Hypothalamus (tissue), 51 donors: ENCODE measurements at places on chromosomes 1 and 21.

DNA sequence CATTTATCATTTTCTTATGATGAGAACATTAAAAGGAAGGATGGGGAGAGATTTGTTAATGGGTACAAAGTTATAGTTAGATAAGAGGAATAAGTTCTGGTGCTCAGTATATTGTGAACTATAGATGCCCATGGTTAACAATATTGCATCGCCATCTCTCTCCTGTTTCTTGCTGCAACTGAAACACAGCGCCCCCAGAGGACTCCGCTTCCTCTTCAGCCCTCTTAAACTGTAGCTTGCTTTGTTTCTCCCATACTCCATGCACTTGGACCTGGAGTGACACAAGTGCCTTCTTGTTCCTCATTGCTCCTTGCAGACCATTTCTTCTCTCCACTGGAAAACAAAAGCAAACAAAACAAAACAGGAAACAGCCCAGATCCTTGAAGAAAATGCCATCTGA, 70.1 kb upstream of the NTPCR start:
- peak; percentile 7 for DNase-seq

DNA sequence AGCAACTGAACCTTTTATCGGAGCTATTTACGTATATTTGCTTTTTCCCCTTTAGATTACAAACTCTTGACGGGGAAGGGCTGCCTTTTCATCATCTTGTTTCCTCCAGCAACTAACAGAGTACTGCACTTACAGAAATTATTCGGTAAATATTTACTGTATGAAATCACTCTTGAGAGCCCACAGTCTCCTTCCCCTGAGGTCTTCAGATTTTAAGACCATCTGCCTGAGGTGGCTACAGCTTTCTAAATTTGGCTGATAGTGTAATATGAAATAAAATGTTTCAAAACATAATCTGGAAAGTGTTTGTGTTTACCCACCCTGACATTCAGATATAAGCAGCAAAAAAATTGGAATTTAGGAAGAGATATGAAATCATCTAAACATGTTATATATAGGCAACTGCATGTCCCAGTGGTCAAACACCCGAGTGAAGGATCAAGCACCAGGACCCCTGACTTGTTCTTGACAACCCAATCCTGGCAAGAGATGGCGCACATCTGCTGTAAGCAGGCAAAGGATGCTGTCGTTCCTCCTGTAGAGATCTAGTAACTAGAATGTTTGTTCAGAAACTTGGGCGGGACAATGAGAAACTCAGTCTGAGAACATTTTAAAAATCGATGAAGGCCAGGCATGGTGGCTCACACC, 60.9 kb downstream of the SIPA1L2 start:
- DNase-seq = no peak

DNA sequence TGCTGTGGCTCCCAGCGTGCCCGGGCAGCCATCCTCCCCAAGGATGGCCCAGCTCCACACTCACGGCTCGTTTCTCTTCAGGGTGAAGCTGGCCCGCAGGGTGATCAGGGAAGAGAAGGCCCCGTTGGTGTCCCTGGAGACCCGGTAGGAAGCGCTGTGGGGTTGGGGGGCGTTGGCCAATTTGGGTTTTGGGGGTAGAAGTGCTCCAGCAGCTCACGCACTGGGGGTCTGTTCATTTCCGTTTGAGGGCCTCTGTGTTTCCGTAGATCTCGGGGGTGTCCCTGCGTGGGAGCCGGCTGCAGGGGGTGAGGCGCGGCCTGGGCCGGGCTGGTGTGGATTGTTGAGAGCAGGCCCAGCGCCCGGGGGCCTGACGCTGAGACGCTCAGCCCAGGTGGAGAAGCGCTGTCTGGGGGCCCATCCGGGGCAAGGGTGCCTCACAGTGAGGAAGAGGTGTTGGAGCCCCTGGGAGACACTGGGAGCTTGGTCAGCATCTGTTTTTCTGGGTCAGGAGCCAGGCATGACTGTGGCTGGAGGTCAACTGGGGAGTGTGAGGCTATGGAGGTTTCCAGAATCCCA, 12.6 kb downstream of the COL6A1 start:
- no peak for DNase-seq

- no peak for DNase-seq
Observed at GRCh38 chr1:183331091-183331742, 87.0 kb downstream of the NMNAT2 start.

DNA sequence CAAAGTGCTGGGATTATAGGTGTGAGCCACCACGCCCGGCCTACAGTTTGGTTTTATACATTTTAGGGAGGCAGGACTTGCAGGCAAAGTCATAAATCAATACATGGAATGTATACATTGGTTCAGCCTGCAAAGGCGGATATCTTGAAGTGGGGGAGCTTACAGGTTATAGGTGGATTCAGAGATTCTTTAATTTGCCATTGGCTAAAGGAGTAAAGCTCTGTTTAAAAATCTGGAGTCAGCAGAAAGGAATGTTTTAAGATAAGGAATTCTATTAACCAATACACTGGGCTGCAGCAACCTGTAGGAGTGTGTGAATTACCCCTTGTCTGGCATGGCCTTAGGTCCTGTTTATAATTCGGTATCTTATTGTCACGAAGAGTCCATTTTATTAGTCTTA, 57.6 kb downstream of the OPTC start:
- no peak for DNase-seq

DNA sequence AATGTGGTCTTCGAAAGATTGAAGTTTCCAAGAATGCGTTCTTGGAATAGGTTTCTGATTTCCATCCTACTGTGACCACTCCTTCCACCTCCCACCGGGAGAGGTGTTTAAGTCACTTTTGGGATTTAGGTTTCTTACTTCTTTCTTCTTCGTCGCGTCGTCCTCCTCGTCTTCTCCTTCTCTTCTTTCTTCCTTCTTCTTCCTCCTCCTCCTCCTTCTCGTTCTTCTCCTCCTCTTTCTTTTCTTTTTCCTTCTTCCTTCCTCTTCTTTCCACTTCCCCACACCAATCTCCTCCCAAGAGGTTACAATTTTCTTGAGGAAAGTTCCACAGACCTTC, 2.1 kb downstream of the CACHD1 start:
- DNase-seq = no peak

DNA sequence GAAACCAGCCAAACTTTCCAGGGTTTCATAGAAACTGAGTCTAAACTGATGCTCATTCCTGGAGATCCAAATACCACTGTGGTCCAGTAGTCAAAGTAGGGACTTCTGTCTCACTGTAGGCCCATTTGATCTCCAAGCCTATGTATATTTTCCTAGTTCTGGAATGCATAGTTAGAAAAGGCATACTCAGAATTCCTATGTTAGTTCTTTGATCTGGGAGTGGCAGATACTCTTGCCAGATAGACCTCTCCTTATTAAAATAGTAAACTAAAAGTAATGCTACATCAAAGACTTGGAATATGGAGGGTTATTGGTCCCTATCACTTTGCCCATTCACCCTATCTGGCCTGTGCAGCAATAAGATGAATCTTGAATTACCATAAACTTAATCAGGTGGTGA, 10.4 kb upstream of the SGIP1 start:
- no peak for DNase-seq

DNA sequence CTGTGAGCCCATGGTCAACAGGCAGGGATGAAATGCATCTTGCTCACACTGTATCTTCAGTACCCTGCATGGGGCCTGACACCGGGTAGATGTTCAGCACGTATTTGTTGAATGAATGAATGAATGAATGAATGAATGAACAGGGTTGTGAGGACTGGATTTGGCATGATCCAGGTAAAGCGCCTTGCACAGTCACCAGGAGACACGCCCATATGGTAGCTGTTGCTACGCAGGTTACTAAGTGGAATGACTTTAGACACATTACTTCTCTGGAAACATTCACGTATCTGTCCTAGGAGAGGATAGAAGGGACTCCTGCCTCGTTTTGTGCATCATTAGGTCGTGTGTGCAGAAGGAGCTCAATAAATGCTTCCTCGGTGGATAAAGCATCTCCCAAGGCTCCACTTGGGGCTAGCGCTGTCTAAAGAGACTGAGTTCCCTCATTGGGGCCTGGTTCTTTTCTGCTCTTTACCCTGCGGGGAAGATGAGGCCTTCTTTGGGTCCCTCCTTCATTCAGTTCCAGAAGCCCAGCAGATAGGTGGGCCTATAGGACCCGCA, 54.2 kb downstream of the NDUFS5 start:
- no peak for DNase-seq

DNA sequence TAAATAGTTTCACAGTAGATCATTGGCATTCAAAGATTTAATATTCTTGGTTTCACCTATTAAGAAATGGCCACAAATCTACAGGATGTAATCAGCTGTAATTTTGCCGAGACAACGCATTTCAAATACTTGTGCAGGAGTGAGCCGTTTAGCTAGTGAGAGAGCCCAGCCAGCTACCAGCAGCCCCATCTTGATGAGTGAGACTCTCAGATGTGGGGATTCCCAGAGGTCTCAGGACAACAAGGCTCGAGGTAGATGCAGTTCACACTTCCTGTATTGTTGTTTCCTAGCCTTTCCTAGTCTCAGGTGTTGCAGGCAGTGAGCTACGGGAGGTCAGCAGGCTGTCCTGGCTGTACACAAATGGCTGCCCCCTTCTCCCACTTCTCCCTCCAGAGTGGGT, 108.6 kb downstream of the PBX1 start:
- DNase-seq = no peak

DNA sequence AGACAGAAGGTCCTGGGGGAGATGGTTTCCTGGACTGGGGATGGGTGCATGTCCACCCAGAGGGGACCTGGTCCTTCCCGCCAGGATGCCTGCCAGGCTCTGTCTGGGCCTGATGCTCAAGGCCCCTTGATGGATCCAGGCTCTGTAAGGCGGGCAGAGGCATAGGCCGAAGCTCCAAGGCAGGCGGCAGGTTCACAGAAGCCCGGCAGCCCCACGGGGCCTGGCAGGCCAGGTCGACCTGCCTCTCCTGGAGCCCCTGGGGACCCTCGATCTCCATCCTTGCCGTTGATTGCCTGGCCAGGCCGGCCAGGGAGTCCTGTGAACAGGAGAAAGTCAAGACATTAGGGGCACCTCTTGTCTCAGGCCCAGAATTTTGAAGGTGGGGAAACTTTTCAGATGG, 16.0 kb downstream of the COL9A2 start:
- no peak for DNase-seq

- DNase-seq = no peak
Observed at GRCh38 chr1:77245830-77246229, 26.6 kb upstream of the PIGK start.

GRCh38 chr1:70718086-70718630, 307.1 kb downstream of the CTH start:
- no peak for DNase-seq

DNA sequence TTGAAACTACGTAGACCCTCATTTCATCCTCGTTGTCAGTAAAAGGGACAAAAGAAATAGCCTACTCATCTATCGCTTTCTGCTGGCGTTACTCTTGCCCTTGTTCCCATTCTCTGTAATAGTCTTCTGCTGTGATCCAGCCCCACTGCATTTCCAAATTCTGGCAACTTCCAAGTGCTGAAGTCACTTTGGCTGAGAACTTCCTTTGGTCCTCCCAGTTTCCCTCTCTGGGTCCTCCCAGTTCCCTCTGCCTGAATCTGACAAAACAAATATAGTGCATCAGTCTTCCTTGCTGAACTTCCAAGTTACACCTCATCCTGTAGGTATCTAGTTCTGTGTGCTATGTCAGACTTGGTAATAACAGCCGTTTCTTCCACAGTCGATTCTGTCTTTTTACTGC, 47.0 kb upstream of the PLA2G4A start:
- no peak for DNase-seq
